Cerebellar cortex (tissue), 1 donor: ENCODE measurements at places on chromosomes 6 and 20.

DNA sequence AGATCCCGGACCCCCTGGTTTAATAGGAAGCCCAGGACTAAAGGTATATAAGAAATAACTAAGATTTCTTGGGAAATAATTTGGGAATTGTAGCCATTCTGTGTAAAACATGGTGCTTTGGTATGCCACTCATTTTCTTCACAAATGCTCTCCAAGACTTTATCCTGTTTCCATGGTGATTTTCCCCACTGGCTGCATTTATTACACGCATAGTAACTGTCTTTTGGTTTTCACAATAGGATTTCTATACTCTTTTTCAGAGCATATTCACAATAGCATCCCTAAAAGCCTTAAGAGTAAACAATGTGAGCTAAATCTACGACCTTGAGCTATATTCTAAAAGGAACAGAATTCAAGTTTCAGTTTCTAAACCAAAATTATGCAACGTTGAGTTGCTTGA is 160.8 kb downstream of the COL9A1 start:
- DNase-seq: no peak

GRCh38 chr20:46355778-46356177 is 47.5 kb upstream of the CDH22 start:
- DNase-seq: peak; percentile 57

GRCh38 chr6:112183271-112183671 is 71.1 kb downstream of the LAMA4 start:
- DNase-seq: no peak

- no peak for DNase-seq
Observed at GRCh38 chr6:107807196-107807811, 16.8 kb downstream of the SCML4 start.

DNA sequence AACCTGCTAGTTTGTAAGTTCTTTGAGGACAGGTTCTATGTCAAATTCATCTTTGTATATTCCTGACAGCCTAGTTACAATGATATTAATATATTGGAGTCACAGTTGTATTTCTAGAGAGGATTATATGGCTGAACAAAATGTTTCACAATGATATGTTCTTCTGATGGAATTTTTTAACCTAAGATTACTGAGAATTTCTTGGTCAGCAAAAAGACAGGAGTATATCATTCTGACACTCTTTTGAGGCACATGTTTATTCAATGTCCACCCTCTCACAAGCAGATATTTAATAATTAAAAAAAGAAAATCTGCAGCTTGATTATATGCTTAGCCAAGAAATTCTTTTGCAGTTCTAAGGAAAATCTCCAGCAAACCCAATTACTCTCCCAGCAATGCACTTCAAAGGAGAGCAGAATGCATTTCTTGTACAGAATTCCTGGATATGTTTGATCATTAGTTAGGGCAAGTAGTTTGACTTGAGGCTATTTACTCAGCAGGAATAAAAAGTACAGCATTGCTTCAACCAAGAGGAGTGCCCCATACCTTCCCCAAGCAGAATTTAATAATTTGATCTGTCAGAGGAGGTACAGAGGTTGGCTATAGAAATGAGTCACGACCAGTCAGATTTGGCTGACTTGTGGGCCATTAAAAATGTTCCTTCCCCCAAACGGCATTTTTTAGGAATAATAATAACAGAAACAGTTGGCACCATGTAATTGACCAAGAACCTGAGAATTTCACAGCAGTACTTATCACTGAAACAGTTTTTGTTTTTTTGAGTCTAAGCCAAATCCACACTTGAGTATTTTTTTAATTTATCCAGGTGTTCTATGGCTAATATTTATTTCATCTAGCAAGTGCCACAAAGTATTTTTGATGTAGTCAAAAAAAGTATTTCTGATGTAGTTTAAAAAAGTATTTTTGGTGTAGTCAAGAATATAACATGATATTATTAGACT is 508.1 kb upstream of the FLRT3 start:
- DNase-seq: no peak

DNA sequence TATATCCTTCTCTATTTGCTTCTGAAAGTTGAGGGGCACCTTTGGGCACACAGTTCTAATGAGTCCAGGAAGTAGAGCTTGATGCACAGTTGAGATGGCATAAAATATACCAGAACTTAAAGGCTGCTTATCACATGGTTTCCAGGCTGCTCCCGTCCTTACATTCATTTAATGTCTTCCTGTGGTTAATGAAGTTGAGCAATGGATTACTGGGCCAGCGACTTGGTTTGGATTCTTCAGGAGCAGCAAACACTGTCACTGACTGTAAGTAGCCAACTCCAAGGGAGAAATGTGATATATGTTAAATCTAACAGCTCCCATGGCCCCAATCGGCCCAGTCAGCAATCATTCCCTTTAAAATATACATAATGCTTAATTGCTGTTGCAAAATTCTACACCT is 9.0 kb upstream of the TSHZ2 start:
- no peak for DNase-seq

- DNase-seq: no peak
Observed at GRCh38 chr6:35302604-35303241, 5.1 kb downstream of the DEF6 start.

- no peak for DNase-seq
Observed at GRCh38 chr6:134080171-134080795, 27.9 kb upstream of the SLC2A12 start.

- DNase-seq: no peak
Observed at GRCh38 chr6:57193177-57193576, 21.1 kb downstream of the BAG2 start.

- peak; percentile 32 for DNase-seq
Observed at GRCh38 chr6:111456208-111456607, 26.8 kb downstream of the REV3L start.

- no peak for DNase-seq
Observed at GRCh38 chr6:129767776-129768485, 58.0 kb upstream of the ARHGAP18 start.

- no peak for DNase-seq
Observed at GRCh38 chr6:150207931-150208570, 65.2 kb downstream of the PPP1R14C start.

DNA sequence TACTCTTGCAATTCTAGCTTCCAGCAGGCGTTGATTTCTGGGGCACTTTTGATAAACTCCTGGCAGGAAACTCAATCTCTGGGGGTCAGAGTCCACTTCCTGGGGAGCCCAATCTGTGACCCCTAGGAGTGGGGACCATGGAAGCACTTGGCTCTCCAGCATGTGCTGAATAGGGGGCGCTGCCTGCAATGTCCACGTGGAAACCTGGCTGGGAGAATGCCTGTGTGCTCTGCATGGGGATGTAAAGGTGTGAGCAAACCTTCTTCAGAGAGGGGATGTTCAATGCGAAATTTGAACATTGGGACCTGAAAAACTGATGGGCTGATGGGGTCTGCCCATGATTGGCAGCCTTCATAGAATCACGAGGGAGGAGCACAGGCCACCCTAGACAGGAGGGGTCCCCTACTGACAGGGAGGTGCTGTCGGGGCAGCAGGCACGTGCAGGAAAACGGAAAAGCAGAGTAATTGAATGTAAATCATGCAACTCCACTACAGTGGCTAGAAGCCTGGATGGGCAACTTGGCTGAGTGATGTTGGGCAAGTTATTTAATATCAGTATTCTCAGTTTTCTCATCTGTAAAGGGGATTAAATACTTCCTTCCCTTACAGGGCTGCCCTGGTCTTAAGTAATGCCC is 47.8 kb downstream of the CEP43 start:
- DNase-seq: no peak

DNA sequence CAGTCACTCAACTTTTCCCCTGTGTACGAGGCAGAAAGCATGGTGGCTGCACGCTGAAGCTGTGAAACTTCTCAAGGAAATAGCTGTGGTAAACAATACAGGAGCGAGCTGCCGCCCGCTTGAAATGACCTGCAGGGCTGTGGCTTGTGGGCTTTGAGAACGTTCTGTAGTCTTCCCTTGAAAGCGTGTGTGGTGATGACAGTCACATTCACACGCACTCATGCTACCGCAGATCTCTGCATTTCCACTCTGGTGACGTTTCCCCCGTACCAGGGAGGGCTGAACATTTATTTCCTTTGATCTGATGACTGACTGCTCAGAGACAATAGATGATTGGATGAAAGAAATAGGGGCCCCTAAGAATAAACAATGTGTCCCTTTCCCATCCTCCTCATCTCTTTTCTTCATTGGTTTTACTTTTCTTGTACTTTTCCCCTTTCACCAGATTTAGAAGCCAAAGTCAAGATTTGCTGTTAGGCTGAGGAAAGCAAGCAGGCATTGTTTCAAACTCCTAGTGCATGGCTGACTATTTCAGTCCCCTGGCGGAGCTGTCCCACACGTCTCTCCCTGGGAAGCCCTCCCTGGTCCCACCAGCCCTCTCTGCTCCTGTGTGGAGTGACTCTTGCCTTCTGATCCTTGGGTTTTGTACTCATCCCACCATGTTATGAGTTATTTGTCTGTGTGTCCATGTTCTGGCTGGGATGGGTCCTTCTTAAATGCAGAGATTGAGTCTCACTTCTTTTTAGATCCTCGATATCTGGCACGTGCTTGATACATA is 3.9 kb downstream of the SYTL3 start:
- no peak for DNase-seq

DNA sequence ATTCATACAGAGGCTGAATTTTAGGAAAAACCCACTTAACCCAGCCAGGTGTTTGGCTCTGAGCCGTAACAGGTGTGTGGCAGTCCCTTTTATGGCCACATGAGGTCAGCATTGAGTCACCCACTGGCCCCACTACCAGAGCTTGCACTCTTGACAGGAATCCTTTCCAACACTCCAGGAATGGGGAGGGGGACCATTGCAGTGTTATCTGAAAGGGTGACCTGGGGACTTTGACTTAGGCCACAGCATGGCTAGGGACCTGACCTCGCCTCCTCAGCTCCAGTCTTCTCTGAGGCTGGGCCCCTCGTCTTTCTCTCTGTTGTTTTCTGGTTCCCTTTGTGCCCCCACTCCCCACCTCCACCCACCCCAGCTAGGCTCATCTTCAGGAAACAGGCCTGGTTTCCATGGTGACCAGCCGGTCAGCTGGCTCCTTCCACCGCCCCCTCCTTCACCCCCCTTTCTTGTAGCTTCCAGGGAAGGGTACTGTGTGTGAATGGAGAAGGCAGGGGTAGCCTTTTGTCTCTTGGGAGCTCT is 2.1 kb upstream of the TMEM151B start:
- DNase-seq: peak; percentile 82

- no peak for DNase-seq
Observed at GRCh38 chr6:116461932-116462885, 1.0 kb downstream of the CALHM6 start.

DNA sequence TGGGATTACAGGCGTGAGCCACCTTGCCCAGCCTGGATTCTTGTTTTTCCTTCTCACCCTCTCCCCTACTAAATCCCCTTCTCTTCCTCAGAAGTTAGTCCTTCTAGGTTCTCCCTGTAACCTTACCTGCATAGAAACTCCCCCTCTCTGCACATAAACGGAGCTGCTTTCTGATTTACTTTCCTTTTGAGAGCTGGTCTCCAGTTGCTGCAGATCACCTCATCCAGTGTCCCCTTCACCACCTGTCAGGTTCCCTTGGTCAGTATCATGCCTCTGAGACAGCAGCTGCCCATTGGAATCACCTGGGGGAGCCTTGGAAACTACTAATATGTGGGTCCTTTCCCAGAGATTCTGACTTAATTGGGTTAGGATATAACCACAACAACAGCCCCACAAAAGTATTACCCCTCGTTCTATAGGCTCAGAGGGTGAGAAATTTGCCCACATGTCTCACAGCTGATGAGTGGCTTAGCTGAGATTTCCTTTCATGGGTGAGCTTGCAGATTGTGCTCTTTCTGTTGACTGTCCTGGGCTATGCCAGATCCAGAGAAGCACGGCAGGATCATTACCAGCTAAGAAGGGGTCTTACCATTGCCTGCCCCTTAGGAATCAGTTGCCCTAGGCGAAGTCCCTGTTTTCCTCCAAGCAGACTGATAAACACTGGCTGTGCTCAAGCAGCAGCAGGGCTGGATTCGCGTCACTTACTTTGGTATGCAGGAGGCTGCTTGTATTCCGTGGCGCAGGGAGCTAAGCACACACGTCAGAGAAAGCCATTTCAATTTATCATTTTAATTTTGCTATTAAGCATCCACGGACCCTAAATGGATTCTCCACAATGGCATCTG is 51.3 kb downstream of the AKAP12 start:
- peak; percentile 32 for DNase-seq

DNA sequence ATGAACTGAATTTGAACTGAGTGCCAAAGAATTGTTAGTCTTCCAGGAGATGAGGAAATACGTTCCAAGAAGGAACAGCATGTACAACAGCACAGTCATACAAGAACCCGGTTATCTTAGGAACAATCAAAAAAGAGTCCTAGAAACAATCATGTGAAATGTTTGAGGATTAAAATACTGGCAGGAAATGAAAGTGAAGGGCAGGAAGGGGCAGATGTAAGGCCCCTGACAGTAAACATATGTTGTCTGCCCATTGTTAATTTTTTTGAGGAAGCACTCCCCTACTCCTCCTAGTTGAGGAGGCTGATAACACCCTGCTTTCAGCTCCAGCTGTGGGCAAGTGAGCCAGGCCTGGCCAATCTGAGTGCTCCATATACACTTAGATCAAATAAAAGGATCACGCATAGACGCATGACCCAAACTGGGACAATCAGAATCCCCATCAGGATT is 220.9 kb downstream of the HACE1 start:
- DNase-seq: peak; percentile 66

GRCh38 chr6:159577564-159577963 is 115.5 kb downstream of the SOD2 start:
- DNase-seq: no peak

- no peak for DNase-seq
Observed at GRCh38 chr6:39335780-39336545, 13.5 kb upstream of the KCNK16 start.

- DNase-seq: no peak
Observed at GRCh38 chr6:54519161-54519560, 210.9 kb downstream of the TINAG start.

GRCh38 chr20:22312744-22313346 is 271.5 kb downstream of the FOXA2 start:
- peak; percentile 31 for DNase-seq

- DNase-seq: peak; percentile 5
Observed at GRCh38 chr6:85449818-85450759, at the start of gene NT5E. TSS of gene NT5E (plus strand) at chr6:85450083. CDS start at chr6:85450140, 57 bp downstream.

DNA sequence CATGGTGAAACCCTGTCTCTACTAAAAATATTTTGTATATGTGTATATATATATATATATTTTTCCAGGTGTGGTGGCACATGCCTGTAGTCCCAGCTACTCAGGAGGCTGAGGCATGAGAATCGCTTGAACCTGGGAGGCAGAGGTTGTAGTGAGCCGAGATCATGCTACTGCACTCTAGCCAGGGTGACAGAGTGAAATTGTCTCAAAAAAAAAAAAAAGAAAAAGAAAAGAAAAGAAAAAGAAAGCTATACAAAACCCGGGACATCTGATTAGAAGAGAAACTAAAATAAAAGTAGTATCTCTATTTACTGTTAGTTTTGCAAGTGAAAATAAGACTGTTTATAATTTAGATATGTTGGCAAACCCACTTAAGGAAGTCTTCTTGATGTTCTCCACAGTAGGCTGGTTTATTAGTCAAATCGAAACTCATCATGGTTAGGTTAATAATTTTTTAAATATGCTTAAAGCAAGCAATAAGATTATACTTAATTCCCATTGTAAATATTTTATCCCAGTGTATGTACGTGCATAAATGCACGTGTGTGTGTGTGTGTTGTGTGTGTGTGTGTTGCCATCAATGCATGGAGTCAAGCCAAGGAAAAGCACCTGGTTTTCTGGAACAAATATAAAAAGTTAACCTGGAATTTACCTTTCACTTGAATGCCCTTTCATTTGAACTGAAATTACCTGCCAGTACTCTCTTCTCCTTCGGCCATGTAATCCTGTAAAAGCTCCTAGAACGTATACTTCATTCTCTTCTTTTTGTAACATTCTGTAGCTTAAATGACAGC is 7.1 kb downstream of the VNN2 start:
- no peak for DNase-seq

GRCh38 chr6:10138917-10139316 is 276.0 kb downstream of the TFAP2A start:
- DNase-seq: no peak
